ENCODE measurements at places on chromosomes 16 and 17.
A peak's percentile ranks its signal among the peaks of the same experiment; 100 is the strongest.

DNA sequence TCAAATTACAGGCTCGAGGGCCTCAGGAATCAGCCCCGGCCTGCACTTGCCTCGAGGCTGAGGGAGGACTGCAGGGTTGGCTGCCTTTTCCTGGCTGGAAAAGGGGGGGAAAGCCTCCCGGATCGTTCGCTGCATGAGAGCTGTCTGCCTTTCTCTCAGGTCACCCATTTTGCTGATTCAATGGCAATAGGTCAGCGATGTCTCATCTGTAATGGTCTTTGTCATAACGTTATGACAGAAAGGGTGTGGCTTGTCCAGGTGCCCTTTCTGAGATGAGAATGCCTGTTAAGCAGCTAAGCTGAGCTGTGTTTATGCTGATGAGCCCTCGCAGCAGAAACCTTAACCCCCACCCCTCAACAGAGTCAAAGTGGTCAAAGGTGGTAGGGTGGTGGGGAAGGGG lies 81.8 kb downstream of the AKAP1 start:
- no peak for DNase-seq

GRCh38 chr17:42130310-42130936 lies 7.8 kb downstream of the HSPB9 start:
- no peak for DNase-seq

- no peak for DNase-seq
Observed at GRCh38 chr16:19909750-19910322, 25.2 kb upstream of the GPRC5B start.

GRCh38 chr16:68732042-68732680 lies 4.9 kb upstream of the CDH1 start:
- no peak for DNase-seq

- DNase-seq, result no peak
Observed at GRCh38 chr17:83024218-83024971, 55.0 kb upstream of the METRNL start.

- DNase-seq, result no peak
Observed at GRCh38 chr16:30484887-30485286, 12.3 kb downstream of the ITGAL start.

- DNase-seq, result no peak
Observed at GRCh38 chr17:15510361-15510760, 42.9 kb upstream of the CDRT4 start.

GRCh38 chr16:58366247-58367031 lies 25.8 kb upstream of the GINS3 start:
- DNase-seq, result peak; percentile 49
